ENCODE measurements at places on chromosomes 12 and 14. TPM values are rescaled to one million over a fixed set of nuclear protein-coding genes. Genes with fewer than 3 reads are reported as not detected.

GRCh38 chr12:56530390-56531055 is 8.9 kb downstream of the RBMS2 start:
- no peak for DNase-seq

GRCh38 chr12:29782285-29782870 is 1.4 kb downstream of the TMTC1 start:
- DNase-seq = peak; percentile 35

- DNase-seq = peak; percentile 83
Observed at GRCh38 chr12:13347241-13348043, 150.9 kb downstream of the EMP1 start.

- DNase-seq = no peak
Observed at GRCh38 chr12:113860059-113860820, 105.9 kb downstream of the RBM19 start.

DNA sequence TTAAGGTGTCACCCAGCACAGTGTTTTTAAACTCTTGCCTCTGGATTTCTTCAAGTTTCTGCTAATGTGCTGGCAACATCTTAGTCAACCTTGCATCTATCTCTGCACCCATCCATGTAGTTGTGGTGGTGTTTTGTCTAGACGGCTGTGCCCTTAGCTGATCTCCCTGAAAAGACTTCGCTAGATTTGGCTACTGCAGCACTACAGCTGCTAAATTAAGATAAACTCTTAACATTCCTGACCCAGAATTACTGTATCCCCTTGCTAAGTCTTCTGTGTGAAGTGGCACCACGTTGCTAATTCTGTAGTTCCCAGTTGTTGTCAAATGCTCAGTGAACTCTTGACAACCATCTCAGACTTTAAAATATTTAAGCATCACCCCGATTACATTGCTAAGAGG is 66.8 kb downstream of the SRGAP1 start:
- DNase-seq = no peak

DNA sequence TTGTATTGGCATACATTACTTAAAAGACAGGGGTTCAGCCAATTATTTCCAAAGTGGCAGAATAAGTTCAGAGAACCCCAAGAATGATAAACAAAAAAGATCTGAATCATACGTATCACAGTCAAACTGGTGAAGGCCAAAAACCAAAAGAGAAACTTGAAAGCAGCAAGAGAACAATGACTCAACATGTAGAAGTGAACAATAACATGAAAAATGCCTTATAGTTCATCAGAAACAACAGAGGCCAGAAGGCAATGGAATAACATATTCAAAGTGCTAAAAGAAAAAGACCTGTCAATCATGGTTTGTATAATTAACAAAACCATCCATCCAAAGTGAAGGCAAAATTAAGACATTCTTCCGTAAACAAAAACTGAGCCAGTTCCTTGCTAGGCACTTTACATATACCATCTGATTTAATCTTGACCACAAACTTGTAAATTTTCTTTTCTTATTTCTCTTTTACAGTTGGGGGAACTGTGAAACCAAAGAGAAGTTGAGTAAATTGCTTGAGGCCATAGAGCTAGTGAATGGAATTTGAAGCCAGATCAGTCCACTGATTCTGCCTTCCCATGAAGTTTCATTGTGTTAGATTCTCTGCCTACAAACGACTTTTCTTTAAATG is 232.1 kb upstream of the SEL1L start:
- no peak for DNase-seq

GRCh38 chr14:23361320-23361719 is 3.7 kb downstream of the EFS start:
- DNase-seq = no peak

DNA sequence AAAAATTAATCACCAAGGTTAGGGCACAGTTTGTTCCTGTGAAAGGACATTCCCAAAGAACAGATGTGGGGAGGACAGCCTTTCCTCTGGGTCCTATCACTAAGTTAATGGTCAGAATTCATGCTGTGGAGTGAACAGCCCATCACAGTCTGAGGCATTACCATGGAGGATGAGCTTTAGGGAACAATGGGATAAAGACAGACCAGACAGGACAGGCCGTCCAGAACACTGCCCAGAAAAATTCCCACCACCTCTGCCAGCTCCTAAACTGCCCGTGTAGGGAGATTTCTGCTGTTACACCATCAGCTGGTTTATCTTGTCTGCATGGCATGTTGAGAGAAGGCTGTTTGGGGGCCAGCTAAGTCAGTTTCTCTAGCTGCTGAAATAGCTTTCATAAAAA is 49.6 kb upstream of the IFNG-AS1 start:
- DNase-seq = no peak

LHX5 gene
- 0.09 TPM for total RNA-seq

OTOGL gene
- total RNA-seq = 1.4 TPM

PTPRO gene
- 3.0 TPM for total RNA-seq

GNB3 gene
- 0.71 TPM for total RNA-seq
